ENCODE measurements at places on chromosomes 6 and 20.

- no peak for DNase-seq
These were observed 175.7 kb upstream of the PLN start for GRCh38 chr6:118372413-118372812.

DNA sequence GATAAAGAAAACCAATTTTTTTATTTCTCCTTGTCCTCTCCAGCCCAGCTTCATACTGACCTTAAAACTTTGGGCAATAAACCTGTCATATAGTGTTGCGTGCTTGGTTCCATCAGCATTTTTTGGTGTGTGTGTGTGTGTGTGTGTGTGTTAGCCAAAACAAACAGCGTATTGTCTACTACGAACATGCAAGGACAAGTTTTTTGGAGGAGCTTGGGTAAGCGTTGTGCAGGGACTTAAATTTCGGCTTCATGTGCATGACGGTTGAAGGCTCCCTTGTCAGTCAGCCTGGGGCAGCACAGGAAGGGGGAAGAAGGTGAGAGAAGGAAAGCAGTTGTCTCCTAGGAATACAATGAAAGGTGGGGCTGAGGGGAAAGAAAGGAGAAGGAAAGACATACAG lies 62.0 kb upstream of the PAX1 start:
- DNase-seq = no peak

- DNase-seq = no peak
These were observed at the start of gene ID4 for GRCh38 chr6:19836799-19837510. Gene ID4 (plus strand): TSS chr6:19837370. CDS start chr6:19837755, 385 bp downstream.

GRCh38 chr6:1239805-1240204 lies 72.1 kb upstream of the FOXQ1 start:
- no peak for DNase-seq

- DNase-seq = no peak
These were observed 12.4 kb downstream of the MAFB start for GRCh38 chr20:40676491-40677269.

DNA sequence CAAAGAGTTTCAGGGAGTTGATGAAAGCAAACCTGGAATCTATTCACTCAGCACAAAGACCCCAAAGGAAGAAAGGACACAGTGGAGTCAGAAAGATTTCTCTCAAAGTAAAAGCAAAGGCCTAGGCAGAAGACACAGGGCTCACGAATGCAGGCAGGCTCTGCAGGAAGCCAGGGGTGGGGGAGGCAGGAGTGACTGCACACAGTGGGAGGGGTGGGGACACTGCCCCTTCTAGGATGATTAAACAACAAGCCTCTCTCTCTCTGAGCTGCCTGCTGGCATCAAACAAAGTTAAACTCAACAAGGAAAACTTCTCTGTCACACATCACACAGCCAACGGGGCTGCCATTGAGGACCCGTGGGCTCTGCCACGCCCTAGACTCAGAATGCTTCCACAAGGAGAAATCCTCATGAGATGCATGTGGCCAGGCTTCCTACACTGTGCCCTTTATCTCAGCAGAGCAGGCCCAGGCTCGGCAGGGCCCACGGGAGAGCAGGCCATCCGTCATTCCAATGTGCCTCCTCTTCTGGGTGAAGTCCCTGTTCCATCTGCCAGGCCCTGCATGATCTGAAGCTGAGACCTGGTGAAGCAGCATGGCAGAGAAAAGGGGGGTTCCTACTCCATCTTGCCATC lies 70.1 kb downstream of the RAMACL start:
- DNase-seq = no peak

DNA sequence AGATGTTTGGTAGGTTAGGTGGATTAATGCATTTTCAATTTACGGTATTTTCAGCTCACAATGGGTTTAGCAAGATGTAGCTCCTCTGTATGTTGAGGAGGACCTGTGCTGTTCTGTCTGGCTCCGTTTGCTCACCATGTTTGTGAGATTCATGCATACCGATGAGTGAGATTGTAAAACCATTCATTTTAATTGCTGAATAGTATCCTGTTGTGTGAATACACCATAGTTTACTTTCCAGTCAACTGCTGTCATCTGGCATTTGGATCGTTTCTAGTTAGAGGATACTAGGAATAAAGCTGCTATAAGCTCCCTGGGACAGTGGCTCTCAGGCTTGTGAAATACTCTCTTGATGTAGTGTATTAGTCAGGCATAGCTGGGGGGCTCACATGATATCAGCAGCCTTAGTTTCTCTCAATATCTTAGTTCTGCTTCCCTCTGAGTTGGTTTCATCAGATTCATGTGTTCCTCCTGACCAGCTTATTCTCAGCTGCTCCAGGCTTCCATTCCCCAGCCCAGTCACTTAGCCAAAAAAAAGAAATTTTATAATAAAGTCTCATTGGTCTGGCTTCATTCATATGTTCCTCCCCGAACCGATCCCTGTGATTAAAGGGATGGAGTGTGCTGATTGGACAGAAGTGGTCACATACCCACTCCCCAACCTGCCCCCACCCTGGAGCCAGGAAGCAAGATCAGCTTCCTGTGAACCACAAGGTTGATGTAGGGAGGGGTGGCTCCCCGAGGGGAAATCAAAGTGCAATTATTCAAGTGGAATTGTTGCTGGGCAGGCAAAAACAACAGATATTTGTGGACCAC lies 10.9 kb upstream of the B4GALT5 start:
- DNase-seq = no peak

DNA sequence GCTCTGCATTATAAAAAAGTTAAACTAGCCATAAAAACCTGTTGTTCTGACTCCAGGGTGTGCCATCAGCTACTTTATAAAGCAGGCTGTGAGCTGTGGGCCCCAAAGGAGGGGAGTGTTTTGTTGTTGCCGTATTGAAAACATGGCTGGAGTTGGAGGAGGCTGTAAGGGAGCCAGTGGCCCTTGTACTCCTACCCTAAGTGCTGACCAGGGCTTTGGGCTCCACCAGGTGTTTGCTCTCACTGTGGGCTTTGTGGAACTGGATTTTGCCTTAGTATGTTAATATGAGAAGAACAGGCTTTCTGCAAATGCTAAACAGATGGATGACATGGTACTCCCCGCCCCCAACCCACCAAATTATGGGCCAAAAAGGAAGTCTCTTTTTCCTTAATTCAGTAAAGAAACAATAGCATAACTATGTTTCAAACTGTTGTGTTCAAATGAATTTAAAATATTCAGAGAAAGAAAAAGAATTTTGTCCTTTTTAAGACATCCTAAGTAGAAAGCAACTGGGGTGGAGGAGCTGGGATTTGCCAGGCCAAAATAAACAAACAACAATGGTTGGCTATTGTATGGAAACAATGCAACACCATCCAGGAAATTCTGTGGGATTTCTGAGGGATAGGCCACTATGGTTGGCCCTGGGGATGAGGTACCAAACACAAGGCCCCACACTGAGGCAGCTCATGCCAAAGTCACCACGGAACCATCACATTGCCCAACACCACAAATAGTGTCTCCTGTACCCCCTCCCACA lies 63.3 kb downstream of the PLCG1 start:
- DNase-seq = no peak

GRCh38 chr6:2554651-2555260 lies 196.0 kb downstream of the MYLK4 start:
- DNase-seq = no peak

DNA sequence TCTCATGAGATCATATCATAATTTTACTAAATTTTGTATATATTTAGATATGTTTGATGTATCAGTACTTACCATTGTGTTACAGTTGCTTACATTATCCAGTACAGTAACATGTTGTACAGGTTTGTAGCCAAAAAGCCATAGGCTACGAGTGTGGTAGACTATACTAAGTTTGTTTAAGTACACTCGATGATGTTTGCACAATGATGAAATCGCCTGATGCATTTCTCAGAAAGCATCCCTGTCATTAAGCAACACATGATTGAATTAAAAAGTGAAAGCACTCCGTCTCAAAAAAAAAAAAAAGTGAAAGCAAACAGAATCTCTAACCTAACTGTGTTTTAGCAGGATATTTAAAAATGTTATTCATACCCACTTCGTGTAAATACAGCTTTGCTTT lies 104.9 kb upstream of the TFAP2D start:
- DNase-seq = no peak

- no peak for DNase-seq
These were observed 74.8 kb upstream of the SLC24A3 start for GRCh38 chr20:19137641-19138040.

GRCh38 chr6:132598473-132598872 lies 8.9 kb upstream of the TAAR5 start:
- no peak for DNase-seq

DNA sequence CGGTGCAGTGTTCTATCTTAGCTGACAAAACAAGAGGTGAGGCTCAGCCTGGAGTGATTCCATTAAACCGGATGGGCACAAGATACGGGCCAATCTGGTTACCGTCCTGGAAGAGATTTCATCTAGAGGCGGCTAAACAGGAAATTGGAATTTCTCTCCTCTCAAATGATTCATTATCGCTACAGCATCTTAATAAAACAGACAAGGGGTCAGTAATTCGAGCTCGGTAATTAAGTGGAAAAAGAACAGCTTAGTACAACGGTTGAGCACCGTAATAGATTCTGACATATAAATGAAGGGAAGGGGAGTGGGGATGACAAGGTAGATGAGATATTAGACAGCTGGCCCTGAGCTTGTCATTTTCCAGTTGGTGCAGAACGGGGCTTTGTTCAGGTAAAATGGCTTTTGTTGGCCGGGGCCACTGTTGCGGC lies 137.2 kb downstream of the EDN3 start:
- DNase-seq = no peak

DNA sequence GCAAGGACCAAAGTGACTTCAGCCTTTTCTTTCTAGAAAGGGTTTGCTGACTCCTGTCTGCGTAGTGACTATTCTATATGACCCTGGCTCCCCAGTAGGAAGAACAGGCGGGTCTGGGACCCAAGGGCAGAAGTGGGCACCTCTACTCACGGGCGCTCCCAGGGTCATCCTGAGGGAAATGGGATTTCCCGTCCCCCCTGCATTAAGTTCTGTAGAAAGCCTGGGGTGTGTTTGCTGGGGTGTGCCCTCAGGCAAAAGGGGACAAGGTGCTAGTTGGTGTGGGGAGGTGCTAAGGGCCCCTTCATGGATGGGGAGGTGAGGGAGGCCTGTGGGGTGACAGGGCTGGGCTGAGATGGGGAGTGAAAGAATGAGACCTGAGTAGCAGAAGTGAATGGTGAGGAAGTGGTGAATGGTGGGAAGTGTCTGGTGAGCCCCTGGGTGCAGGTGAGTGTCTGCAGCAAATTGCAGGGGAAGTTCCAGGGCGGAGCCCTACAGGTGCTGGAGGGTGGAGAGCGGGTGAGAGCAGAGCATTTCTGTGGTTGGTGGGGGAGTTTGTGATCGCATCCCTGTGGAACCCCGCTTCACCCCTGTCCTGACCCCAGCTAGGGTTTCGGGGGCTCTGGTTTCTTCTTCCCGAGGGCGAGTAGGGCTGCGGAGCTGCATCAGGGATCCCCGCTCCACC lies 21.1 kb downstream of the RAET1L start:
- DNase-seq = no peak

DNA sequence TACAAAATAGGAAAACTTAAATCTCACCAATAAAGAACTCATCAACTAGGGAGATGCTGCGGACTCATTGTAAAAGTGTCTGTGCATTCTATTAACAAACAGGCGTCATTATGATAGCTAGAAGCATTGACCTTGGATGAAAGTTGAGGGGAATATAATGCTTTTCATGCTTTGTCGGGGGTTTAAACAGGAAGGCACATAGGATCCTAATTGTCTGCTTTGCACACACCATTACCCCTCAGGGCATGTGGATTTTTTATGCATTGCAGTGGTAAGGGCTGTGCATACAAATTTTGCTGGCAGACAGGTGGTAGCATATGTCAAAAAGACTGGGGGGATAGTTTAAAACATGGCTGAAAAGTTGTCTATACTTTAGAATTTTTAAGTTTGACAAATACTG lies 447.9 kb upstream of the PLCB4 start:
- DNase-seq = no peak

- DNase-seq = no peak
These were observed 10.2 kb downstream of the RPRD1B start for GRCh38 chr20:38043512-38044300.

GRCh38 chr6:109309917-109310316 lies 72.3 kb downstream of the CD164 start:
- DNase-seq = no peak

DNA sequence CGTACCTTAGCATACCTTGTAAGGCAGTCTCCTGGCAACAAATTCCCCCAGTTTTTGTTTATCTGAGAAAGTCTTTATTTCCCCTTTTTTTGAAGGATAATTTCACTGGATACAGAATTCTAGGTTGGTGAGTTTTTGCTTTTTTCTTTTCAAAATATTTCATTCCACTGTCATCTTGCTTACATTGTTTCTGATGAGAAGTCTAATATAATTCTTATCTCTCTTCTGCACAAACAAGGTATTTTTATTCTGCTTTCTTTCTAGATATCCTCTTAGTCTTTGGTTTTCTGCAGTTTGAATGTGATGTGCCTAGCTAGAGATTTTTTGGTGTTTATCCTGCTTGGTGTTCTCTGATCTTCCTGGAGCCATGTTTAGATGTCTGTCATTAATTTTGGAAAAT lies 57.7 kb upstream of the EZR start:
- no peak for DNase-seq

GRCh38 chr20:33828326-33828844 lies 17.2 kb downstream of the CHMP4B start:
- DNase-seq = no peak

DNA sequence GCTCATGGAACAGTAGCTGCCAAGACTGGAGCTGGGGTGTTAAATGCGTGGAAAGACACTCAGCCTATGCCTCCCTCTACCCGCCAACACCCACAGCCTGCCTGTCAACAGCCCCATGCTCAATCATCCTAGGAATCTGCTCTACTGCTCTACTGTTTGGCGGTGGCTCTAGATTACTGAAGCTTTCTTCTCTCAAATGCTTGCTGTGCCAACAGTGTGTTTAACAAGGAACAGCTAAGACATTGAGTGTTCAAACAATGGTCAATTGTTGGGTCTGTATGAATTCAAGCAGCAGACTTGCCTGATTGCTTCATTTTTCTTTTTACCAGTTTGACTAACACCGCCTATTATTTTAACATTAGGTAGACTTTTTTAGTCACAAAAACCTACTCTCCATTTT lies 258.6 kb downstream of the SOD2 start:
- no peak for DNase-seq

DNA sequence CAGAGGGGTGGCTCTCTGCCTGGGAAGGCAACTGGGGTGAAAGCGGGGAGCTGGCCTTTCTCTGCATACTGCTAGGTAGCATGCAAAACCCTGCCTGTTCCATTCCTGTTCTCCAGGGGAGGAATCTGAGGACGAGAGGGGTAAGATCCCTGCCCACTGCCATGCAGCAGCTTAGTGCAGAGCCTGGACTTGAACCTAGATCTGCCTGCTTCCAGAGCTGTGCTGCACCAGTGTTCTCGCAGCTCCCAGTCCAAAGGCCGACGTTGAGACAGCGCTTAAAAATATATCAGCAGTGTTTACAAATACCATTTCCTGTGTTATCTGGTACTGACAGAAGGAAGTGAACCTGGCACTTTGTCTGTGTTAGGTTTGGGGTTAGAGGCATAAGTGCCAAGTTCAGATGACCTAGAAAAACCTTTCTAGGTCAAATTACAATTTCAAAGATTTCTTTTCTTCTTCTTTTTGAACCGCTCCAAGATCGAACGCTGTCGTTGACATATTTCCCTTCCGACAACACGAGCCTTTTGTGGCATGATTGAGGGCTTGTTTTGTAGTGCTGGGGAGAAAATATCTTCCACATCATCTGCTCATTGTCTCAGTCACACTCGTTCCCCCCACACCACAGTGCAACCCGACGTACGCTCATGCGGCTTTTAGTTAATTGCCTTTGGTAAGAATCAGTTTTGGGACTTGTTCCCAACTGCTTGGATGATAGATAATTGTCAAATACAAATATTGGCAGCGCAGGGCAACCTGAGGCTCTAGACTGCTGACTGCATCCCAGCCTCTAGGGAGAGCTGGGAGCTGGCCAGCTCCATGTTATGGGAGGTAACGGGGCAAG lies 44.6 kb downstream of the TOX2 start:
- DNase-seq = no peak

- DNase-seq = no peak
These were observed 47.8 kb upstream of the TOP1 start for GRCh38 chr20:40980828-40981310.

Data from activated naive CD4-positive, alpha-beta T cell (primary cell).